GM12864 (cell line): ENCODE measurements at places on chromosomes 6 and 20.

- no peak for DNase-seq
These were observed 113.9 kb downstream of the SLC22A3 start for GRCh38 chr6:160462116-160462515.

DNA sequence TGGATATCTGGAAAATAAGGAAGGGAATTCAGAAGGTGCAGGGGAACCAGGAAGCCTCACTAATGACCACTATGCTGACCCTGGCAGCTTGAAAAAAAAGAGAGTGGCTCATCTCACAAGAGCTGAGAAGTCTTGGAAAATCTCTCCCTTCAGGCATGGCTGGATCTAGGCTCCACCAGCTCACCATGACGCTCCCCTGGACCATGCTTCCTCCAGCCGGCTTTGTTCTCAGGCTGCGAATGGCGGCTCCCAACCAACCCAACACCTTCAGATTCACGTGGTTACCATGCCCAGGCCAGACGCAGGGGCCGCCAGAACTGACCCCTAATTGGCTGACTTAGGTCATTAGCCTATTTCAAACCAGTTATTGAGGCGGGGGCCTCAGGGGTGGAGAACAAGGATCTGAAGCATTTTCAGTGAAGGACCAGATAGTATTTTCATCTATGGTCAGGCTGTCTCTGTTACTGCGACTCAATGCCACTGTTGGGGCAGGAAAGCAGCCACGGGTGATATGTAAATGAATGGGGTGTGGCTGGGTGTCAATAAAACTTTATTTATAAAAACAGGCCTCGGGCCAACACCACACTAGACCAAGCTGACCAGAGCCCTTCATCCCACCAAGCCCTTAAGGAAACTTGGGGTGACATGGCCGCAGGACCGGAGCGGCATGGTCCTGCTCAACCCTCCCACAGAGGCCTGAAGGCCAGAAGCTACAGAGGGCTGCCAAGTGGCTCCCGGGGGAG is 159.7 kb downstream of the TAF4 start:
- no peak for DNase-seq

GRCh38 chr6:17719323-17720041 is 12.8 kb upstream of the NUP153 start:
- no peak for DNase-seq

DNA sequence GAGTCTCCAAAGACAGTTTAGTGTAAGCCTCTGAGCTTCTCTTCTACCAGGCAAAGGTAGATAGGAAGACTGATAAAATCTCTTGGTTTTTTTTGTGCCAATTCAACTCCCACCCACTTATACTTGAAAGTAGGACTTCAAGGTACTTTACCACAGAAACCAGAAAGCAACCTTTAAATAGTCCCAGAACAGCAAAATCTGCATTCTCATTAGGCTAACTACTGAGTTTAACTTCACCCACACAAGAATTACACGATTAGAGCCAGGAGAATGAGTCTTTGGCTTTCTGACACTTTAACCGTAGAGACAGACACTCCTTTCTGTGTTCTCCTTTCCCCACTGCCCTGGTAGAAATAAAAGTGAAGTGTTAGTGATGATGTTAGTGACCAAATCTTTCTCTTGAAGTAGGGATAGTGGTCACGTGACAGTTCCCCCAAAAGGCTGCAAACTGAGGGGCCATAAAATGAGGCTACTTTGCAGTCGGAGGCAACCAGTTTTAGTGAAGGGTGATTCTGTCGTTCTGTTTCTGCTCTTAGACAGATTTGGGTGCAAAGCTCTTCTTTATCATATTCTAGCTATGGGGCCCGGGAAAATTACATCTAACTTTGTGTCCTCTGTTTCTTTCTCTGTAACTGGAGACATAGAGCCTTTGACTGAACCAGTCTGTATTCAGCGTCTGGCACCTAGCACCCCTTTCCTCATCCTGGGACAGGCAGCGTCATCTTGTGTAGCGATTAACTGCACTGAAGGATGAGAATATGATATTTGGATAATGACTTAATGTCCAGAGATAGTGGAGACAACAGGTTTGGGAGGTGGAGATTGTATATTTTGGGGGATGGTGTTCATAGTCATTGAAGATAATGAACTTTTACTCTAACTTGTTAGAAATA is 206.4 kb upstream of the CITED2 start:
- peak; percentile 53 for DNase-seq

DNA sequence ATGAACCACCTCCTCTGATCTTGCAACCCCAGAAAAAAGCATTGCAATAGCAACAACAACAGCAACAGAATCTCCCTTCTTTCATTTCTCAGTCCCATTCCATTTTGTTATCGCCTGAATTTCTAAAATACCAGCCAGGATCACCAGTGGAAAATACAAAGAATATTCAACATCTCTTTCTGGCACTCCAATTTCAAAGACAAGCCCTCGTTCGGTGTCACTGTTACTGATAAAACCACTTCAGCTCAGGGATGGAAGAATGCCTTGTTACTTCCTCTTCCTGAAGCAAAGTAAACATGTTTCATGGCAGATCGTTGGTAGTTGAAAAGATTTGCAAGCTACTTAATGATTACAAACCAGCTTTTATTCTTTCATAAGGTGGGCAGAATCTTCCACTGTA is 94.0 kb upstream of the SPTLC3 start:
- DNase-seq: no peak

DNA sequence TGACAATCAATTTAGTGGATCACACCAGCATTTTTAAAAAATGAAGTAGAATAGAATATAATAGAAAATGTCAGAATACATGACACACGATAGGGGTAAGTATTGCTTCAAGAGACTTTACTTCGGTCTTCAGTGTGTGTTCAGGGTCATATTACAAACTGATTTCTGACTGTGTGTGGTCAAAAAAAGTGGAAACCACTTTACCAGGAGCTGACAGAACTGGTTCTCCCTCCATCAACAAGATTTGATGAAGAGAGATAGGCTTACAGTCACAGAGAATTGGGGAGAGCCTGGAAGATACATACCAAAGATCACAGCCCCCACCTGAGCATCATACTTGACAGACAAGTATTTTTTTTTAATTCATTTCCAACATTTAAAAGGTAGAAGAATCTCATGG is 21.7 kb downstream of the ARMC2 start:
- no peak for DNase-seq

- no peak for DNase-seq
These were observed 32.7 kb upstream of the MCM3 start for GRCh38 chr6:52317211-52317610.

DNA sequence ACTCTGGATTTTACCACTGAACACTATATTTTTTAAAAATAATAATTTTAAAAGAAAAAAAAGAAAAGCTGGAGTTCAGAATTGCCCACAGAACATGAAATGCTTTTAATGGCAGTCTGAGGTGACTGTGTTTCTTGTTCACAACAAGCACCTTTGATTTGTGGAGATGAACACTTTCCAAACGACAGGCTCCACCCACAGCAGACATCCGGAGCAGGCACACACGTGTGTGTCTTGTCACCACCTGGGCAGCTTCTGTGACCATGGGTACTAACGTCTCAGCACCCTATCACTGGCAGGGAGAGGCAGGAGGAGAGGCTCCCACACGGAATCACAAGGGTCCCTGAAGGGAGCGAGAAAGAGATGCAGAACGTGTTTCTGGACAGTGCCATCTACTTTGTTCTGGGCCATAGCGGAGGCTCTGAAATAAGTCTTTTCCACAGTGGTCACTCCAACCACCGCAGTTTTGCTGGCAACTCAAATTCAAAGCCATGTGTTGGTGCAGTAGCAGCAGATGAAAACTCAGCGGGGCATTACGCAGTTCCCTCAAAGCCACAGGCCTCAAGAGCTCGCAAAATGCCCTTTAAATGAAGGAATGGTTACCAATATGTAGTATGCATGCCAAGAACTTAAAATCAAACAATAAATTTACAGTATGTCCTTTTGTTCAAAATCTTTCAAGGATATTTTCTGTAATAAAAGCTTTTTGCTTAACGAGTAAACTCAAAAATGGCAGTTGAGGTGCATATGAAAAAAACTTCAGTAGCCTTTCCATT is 242.2 kb downstream of the FOXC1 start:
- no peak for DNase-seq

GRCh38 chr6:108497883-108498282 is 62.8 kb upstream of the FOXO3 start:
- DNase-seq: no peak

DNA sequence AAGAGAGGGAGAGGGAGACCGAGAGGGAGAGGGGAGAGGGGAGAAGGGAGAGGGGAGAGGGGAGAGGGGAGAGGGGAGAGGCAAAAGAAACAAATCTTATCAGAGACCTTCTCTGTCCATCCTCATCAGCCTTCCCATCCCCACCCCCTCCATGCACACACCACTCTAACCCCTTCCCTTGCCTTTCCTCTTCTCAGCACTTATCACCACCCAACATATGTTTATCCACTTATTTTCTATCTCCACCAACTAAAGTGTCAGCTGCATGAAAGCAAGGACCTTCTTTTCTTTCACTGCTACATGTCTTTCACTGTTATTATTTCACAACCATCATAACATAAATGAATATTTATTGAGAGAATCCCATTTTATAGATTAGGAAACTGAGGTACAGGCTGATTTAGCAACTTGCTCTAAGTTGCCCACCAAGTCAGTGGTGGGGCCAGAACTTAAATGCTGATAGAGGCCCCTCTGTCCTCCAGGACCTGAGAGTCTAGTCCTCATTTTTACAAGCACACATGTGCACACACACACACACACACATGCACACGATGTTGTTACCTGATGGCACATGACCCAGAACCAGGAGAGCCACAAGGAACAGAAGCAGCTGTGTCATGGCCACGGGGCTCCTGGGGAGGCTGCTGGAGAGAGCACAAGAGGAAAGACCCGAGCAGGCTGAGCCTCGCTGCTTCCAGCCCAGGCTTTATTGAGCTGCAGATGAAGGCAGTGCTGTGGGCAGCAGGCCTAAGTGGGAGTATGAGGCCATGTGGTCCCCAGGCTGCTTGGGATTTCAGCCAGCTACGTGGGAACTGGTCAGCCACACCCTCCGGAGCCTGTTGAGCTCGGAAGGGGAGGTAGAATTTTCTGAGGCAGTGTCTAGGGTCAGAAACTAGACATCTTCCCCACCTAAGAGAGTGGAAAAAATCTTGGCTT is 2.3 kb downstream of the DEFB124 start:
- DNase-seq: no peak

- DNase-seq: no peak
These were observed 13.7 kb downstream of the TRAF3IP2 start for GRCh38 chr6:111591901-111592461.

- no peak for DNase-seq
These were observed 25.3 kb upstream of the HECA start for GRCh38 chr6:139109558-139109957.

DNA sequence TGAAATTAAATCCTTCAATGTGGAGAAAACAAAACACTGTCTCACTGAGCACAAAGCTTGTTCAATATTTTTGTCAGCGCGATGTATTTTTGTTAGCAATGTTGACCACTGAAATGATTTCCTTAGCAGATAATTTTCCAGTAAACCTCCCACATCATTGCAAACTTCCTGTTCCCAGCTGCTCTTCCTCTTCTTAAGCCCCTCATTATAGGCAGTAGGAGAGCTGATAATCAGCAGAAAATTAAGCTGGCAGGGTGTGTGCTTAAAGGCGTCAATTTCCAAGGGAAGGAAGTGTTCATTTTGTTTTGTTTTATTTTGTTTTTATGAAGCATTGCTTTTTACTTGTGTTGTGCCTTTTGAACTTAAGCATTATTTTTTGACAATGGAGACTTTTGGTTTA is 29.1 kb upstream of the TMEM14A start:
- no peak for DNase-seq

DNA sequence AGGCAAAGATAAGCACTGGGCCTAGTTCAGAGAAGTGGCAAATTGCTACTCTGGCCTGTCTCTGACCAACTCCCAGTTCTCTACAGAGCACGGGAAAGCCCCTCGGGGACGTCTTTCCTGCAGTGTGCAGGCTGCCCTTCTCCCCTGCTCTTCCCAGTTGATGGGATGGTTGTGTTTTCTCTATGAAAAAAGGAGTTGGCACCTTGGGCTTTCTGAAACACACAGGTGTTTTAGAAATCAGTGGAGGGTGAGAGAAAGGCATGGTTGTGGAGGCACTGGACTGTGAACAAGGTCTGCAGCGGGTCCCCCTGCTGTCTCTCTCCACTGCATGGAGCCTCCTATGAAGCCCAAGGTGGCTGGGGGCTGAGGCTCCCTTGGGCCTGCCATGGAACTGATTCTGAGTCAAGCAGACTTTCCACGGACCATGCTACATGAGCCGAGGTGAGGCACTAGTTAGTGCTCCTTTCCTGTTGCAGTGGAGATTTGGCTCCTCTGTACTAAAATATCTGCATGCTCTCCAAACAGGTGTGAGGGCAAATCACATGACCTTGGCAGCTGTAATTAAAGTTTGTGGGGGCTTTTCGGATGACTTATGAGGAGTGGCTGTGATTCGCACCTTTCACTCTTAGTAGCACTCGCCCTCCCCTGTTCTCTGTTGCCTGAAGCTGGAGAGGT is 16.3 kb downstream of the GTSF1L start:
- peak; percentile 55 for DNase-seq

- DNase-seq: no peak
These were observed 38.9 kb downstream of the SMAP1 start for GRCh38 chr6:70706491-70707123.

GRCh38 chr6:118494091-118494490 is 54.0 kb upstream of the PLN start:
- no peak for DNase-seq

DNA sequence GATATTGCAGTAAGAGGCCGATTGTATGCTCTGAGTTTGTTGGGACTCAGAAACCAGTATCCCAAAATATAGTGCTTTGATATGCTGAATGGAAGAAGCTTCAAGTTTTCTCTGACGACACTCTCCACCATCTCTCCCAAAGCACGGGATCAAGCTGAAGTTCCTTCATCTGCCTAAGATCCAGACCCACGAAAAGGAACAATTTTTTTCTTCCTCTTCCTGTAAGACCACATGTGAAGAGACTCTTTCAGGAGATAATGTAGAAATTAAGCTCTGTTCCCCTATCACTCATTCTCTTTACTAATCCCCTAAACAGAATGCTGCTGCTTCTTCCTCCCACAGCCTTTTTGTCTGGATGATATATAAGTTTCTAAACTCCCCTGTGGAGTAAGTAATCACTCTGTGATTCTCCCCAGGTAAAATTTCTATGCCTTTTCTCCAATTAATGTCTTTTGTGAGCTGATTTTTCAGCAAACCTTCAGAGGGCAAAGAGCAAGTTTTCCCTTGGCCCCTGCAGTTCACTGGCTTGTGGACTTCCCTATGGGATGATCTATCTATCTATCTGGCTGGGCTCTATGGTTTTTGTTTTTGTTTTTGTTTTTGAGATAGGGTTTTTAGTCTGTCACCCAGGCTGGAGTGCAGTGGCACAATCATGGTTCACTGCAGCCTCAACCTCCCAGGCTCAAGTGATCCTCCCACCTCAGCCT is 13.5 kb upstream of the PNRC1 start:
- no peak for DNase-seq
